ENCODE measurements at places on chromosomes 4 and X. TPM values are rescaled to one million over a fixed set of nuclear protein-coding genes. Genes with fewer than 3 reads are reported as not detected.
A peak's percentile ranks its signal among the peaks of the same experiment; 100 is the strongest.

DNA sequence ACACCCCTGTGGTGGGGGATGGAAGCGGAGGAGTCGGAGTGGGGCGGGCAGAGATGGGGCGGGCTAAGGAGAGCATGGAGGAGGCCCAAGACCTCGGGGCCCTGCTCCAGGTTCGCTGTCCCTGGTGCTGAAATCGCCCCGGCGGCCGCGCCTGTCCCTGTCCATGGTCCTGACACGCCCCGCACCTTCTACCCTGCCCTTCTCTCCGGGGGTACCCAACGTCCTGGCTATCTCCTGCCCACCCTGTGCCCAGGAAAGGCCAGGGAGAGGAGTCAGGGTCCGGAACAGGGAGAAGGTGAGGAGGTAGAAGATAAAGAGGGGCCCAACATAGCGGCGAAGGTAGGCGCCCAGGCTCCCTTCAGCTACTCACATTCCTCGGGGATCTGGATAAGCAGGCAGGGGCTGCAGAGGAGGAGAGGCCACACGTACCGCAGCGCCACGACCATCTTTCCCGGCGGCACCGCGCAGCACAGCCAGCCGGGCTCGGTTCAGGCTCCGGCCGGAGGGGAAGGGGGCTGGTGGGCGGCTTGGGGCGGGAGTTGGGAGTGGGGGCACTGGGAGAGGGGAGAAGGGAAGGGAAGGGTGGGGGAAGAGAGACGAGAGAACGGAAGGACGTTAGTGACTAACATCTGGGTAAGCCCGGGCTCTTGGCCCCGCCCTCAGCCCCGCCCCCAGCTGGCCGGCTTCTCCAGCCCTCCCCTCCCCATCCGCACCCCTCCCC is 10.4 kb downstream of the L1CAM start:
- peak; percentile 32 for DNase-seq

DNA sequence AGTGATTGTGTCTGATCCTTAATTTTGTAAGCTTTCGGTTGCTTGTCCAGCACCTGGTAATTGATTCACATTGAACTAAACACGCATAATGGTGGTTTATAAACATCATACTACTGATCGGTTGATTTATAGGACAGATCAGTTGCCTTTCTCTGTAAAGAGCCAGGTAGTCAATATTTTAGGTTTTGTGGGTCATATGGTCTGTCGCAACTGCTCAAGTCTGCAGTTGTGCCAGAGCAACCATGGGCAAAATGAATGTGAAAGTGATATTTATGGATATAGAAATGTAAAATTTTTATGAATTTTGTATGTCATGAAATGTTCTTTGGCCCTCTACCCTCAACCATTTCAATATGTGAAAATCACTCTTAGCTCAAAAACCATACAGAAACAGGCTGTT is 8.9 kb downstream of the JADE1 start:
- DNase-seq, result no peak

TKTL2 gene
- not detected for total RNA-seq

DNA sequence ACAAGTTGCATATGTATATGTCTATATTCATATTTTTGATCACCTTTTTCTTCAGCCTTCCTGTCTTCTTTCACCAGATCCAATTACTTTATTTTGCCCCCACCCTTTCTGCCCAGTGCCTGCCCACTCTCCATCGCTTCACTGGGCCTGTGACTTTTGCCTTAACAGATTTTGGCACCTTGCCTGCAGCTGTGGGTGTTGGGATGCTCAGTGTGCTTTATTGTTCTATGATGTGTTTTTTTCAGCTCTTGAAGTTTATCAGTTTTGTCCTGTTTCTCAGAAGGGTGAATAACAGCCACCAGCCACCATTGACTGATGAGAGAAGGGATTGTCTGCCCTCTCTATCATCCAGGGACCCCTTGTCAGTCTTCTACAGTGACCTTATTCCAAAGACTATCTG is 77.2 kb upstream of the GALNT7 start:
- DNase-seq, result no peak

DNA sequence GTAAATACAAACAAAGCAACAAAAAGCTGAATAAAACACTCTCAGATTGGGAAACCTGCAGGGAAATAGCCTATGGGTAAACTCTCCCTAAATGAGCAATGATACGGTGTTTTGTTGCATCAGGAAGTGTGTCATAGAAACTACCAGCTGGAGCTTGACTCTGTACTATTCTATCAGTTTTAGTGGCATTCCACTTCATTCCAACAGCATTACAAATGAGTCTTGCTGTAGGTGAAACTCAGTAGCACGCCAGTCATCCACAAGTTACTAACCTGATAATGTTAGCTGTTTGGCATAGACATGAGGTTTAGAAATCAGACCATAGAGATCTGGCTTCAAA is 24.9 kb downstream of the FGFBP1 start:
- no peak for DNase-seq

VCX2 gene
- total RNA-seq, result not detected

CLGN gene
- 0.59 TPM for total RNA-seq

- no peak for DNase-seq
Observed at GRCh38 chrX:24357106-24357505, 3.3 kb upstream of the SUPT20HL1 start.

DNA sequence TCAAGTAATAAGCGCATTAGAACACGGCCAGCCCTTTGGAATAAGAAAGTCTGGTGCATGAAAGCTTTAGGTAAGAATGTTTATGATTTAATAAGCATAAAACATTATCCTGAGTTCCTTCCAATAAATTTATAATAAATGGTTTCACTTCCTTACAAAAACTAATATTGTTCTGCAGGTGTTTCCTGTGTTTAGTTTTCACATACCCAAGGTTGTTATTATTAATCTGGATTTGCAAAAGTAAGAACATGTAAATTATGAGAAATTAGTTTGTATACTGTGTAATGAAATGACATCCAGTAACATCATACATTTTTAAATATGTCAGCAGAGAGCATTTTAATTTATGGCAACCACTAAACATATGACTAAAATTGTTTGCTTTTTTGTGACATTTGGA is 72.1 kb downstream of the BANK1 start:
- no peak for DNase-seq

DNA sequence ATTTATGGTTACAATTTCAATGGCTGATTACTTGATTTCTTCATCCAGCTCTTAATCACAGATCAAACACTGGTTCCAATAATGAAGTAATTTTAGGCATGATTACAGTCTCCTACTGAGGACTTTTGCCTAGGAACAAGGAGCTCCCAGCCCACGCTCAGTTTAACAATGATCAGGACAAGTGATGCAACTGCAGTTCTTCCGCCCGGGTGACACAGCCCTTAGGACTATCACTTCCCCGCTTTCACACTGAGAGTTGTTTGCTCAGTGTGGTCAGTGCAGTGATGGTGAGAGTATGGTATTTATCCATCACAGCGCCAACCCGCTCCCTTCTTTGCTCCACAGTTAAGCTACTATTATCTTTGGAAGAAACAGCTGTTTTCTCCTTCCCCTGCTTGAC is 203.2 kb upstream of the MBNL3 start:
- no peak for DNase-seq

GRCh38 chr4:932713-933070 is 432 bp downstream of the TMEM175 start:
- DNase-seq, result no peak

LDOC1 gene
- 3.3 TPM for total RNA-seq

DNA sequence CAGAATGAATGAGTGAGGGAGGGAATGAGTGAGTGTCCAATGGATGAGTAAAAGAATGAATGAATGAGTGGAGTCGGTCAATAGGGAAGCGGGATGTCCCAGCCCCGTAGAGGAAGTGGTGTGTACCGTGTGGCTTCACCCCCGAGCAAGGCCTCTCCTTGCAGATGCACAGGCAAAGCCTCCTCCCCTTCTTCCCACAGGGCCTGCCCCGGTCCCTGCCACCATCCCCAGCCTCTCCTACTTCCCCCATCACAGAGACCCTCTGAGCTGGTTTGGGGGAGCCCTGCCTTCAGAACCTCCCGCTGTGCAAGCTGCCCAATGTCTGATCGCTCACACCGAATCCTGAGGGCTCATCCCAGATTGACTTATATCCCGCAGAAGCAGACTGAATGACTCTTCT is 13.6 kb downstream of the HTRA3 start:
- no peak for DNase-seq

GRCh38 chrX:107970073-107970472 is 12.1 kb downstream of the TEX13B start:
- DNase-seq, result no peak

GRCh38 chrX:72110051-72110875 is 21.5 kb downstream of the RTL5 start:
- DNase-seq, result no peak

- DNase-seq, result no peak
Observed at GRCh38 chrX:23381099-23382087, 46.7 kb downstream of the PTCHD1 start.

FREM3 gene
- total RNA-seq, result 0.10 TPM

DNA sequence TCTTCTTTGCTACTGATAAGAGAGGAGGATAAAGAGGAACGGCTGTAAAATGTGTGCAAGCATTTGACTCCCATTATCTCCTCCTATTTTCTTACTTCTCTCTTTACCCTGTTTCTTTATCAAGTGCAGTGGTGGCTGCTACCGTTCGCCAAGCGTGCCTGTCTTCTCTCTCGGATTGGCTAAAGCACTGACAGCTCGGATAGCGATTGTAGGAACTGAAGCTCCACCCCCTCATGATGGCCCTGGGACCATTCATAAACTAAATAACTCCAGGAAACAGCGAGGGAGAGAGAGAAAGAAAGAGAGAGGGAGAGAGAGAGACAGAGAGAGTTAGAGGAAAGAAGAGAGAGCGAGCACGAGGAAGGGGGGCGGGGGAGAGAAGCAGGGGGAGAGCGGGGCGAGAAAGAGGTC is 305 bp upstream of the MAB21L2 start:
- DNase-seq, result no peak

FGF13 gene
- 15.4 TPM for total RNA-seq

DNA sequence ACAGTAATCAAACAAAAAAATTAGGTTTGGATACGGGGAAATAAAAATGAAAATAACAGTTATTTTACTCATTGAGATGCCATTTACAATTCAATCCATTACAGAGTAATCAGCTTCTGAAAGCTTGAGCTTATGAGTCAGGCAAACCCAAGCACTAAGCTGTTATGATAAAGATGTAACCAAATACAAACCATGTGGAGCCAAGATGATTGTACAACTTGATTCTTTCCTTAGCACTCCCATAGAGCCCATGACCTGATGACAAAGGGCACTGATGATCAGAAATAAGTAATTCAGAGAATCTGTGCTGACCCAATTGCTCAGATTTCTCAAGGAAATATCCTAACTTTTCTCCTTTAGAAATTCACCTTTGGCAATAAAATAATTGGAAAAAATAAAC is 40.5 kb upstream of the PRKG2 start:
- no peak for DNase-seq

DNA sequence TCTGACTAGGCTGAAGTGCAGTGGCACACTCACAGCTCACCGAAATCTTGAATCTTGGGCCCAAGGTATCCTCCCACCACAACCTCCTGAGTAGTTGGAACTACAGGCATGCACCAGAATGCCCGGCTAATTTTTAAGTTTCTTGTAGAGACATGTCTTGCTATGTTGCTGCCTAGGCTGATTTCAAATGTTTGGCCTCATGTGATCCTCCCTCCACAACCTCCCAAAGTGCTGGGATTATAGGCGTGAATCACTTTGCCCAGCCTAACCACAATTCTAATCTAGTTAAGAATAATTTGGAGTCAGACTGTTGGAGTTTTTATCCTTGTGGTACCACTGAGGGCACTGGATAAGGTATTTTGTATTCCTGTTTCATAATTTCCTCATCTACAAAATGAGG is 317.5 kb upstream of the AGA start:
- DNase-seq, result no peak

GRCh38 chr4:113183032-113183605 is 133.7 kb downstream of the ANK2 start:
- no peak for DNase-seq

DNA sequence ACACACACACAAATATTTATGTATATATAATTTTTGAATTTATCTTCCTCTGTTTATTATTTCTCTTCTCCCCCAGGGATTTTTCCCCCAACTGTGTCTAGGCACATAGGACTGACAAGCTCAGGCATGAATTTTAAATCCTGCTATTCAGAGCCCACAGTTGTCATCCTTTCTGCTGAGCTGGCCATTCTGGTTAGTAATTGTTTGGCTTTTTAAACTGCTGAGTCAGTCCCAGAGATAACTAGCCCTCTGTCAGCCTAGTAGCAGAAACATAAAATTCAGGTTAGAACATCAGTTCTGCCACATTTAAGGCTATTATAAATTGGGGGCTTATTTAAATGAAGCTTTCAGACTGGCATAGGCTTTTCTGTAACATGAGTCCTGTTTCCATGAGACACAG is 151.7 kb upstream of the MAOA start:
- no peak for DNase-seq

All from skin of body (tissue), 3 donors.